Stimulated activated CD4-positive, alpha-beta T cell treated with anti-CD3 and anti-CD28 coated beads, TNF-alpha, amount 100 ng/mL, for 4 hours (primary cell): ENCODE measurements at places on chromosomes 16 and 17.

GRCh38 chr16:79647586-79647985, 47.0 kb upstream of the MAF start:
- DNase-seq, result no peak

DNA sequence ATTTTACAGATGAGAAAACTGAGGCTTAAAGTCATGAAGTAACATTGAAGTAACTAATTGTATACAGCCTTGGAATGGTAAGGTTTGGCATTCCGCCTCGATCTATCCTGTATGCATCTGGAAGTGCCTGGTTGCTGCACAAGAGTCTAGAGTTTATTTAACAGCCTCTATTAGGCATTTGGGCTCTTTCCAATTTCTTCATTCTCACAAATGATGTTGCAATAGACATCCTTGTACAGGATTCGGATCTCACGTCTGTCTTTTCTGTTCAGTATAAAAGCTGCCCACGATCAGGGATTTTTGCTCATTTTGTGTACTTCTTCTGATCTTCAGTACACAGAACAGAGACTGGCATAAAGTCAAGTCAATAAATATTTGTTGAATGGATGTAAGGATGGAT, 100.5 kb downstream of the AIPL1 start:
- DNase-seq, result no peak

DNA sequence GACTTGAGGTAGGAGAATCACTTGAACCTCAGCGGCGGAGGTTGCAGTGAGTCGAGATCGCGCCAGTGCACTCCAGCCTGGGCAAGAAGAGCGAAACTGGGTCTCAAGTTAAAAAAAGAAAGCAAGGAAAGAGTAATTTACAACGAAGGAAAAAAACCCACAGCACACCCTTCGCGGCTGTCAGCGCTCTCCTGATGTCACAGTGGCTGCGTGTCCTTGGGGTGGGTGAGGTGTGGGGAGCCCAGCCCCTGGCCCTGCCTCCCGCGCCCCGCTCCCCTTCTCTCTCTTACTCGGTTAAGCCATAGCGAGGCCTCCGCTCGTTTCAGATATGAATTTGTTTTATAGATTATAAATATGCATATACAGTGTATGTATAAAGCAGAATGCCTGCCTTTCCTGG, 740 bp upstream of the JPT2 start:
- DNase-seq, result no peak

GRCh38 chr17:27338536-27338985, 44.6 kb downstream of the WSB1 start:
- DNase-seq, result no peak

GRCh38 chr16:73002866-73003265, 45.1 kb downstream of the ZFHX3 start:
- no peak for DNase-seq

DNA sequence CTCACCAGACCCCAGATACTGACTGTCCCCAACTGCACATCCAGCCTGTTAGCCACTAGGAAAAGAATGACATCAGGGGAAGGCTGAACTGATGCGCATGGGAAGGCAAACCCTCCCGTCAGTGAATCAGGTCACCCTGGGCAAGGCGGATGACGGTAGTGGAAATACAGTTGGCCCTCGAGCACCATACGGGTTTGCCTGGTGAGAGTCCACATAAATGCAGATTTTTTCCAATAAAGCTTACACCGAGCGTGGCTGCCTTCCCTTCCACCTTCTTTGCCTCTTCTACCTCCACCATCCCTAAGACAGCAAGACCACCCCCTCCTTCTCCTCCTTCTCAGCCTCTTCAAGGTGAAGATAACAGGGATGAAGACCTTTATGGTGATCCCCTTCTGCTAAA, 236.1 kb upstream of the TNRC6C start:
- DNase-seq, result no peak

DNA sequence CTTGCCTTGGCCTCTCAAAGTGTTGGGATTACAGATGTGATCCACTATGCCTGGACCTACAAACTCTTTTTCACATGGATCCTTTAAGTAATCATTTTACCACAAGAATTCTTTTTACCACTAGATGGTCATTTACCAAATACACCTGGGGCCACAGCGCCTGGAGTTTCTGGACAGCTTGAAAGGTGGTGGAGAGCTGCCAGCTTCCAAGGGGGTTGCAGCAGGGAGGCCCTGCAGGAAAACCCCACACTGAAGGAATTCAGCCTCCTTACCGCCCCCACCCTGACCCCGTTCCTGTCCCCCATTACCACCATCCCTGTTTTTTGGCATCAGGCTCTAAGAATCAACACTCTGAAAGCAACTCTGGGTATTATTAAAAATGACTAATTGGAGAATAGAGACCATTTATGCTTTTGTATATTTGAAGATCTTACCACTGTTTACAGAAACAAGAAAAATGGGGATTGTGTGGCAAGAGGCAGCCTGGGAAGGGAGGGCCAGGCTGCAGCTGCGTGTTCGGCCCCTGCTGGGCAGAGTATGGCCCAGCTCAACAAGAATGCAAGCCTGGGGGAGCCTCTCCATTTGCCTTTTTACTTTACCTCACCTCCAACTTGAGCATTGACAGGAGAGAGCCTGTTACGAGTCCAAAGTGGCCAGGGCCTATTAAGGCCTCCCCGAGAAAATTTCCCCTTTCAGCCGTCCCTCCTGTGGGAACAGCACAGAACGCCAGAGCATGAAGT, 209.9 kb downstream of the ZFHX3 start:
- DNase-seq, result no peak

DNA sequence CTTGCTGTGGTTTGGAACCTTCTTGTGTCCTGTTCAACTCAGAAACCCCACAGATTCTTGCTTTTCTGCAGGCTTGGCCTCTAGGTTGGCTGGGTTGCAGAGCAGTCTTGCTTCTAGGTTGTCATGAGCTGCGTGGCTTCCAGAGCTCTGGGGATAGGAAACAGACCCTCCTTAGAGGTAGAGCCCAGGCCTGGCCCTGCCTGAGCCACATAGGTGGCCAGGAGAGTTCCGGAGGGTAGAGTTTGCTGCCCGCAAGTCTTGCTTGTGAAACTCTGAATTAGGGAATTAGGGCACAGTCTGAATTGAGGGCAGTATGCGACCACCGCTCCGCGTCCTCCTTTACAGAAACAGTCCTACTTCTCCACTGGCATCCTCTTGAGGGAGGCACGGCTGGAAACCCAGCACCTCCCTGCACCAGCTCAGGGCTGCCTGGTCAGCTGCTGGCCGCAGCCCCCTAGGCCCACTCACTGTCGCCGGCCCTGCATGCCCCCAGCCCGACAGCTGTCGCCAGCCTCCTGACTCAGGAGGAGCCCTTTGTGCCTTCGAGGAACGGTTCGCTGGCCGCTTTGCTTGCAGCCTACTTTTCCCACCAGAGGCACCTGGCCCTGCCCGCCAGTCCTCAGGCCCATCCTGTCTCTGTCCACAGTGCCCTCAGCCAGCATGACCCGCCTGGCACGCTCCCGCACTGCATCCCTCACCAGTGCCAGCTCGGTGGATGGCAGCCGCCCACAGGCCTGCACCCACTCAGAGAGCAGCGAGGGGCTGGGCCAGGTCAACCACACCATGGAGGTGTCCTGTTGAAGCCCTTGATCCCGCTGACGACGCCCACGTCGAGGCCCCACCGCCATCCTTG, 4.3 kb upstream of the SETD6 start:
- no peak for DNase-seq

- no peak for DNase-seq
These were observed 24.3 kb downstream of the USP43 start for GRCh38 chr17:9669551-9670008.

DNA sequence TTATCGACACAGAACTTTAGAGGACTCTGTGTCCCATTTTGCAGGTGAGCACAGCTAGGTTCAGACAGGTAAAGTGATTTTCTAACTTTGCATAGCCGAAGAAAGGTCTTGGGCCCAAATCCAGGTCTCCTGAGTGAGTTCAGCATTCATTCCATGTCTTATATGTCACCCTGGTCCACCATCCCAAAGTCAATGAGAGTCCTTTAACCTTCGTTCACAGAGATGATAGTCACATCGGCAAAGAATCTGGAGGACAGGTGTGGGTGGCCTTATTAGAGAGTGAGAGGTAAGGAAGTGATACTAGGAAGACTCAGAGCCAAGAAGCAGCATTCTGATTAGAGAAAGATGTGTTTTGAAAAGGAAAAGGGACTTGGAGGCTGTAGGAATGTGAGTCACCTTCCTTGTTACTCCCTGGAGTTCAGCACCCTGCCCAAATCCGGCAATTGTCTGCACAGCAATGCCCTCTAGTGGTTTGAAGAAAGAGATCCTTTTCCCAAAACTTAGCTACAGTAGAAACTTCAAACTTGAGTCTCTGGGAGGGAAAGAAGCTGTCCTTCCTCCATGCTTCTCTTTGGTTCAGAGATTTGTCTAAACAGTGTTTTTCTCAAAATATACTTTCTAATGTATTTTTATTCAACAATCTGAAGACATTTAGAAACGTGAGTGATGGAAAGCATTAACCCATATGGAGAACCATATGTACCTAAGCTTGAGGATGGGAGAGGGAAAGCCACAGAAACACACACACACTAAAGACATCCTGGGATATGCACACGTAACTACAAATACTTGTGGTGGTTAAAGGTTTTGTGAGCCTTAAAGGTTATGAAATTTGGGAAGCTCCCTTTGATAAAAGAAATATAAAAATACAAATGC, 96.4 kb upstream of the SHISA6 start:
- DNase-seq, result no peak

DNA sequence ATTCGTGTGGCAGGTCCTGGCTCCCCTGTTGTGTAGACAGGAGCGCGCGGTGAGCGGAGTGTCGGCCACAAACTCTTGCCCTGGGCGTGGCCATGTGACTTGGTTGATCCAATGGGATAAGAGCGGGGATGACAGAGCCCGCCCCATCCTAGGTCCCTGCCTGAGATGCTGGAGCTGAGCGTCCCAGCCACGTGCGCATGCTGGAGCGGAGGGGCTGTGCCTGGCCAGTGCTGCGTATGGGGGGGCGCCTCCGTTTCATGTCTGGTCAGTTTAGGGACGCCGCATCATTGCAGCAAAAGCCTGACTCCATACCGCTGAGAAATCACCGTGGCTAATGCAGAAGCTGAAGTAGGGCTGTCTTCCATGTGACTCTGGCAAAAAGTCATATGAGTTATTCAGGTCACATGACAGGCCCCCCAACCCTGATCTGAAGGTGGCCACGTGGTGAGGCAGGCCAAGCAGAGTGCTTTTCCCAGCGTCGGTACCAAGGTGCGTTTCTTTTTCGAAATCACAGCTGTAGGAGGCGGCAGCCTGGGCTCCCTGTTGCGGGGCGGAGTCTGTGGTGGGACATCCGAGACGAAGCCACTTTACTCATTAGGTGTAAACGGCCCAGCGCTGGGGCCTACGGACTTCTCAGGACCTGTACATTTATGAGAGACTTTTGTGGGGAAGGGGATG, 22.5 kb downstream of the HSBP1 start:
- DNase-seq, result no peak

GRCh38 chr17:77779711-77780539, 178.6 kb upstream of the TNRC6C start:
- no peak for DNase-seq

- no peak for DNase-seq
These were observed 173.5 kb downstream of the AIPL1 start for GRCh38 chr17:6261466-6261865.

- DNase-seq, result no peak
These were observed 1.6 kb downstream of the HSF4 start for GRCh38 chr16:67166110-67166547.

- DNase-seq, result no peak
These were observed 7.3 kb upstream of the CD7 start for GRCh38 chr17:82324566-82325285.

- no peak for DNase-seq
These were observed 21.4 kb downstream of the DCUN1D3 start for GRCh38 chr16:20878682-20879147.

DNA sequence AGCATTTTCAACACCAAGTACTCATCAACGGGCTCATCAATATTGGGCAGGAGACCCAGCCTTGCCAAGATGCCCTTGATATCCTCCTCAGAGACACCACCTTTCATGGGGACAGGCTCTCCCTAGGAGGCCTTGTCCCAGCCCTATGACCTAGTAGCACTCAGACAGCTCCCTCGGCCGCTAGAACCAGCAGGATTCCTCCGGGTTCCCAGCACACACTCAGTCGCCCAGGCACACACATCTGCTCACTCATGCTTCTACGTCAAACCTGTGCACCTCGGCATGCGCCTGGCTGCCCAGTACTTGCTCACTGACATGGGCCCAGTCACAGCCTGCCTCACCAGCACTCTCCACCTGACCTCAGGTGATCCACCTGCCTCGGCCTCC, 17.0 kb downstream of the SRCIN1 start:
- DNase-seq, result no peak
